ENCODE measurements at places on chromosomes 11 and 22.

DNA sequence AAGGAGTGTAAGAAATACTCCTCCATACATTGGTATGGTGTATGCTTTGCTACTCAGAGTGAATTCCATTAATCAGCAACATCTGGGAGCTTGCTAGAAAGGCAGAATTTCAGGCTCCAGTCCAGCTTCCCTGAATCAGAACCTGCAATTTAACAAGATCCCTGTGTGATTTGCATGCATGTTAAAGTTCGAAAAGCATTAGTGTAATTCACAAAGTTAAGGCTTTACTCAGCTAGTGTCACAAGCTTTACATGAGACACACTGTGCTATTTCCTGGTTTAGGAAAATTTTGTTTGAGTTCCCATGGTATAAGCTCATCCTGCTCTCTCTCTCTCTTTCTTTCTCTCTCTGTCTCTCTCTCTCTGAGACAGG is 37.0 kb upstream of the HEPHL1 start:
- no peak for DNase-seq

DNA sequence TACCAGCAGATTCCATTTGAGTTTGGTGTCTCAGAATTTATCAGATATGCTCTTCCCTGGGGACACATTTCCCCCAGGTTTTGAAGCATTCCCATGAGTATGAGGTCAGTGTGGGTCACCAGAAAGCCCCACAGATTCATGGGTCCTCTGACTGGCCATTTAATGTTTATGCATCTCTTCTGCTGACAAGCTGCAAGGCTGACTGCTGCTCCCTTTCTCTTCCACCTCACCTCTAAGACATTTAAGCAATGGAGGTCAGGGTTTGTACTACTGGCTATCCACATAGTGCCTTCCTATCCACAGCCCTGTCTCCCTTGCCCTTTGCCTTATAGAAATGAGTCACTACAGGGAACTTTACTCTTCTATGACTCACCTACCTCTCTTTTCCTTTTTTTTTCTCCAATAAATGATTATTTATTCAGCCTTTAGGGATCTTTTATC is 106.0 kb upstream of the TIMP3 start:
- no peak for DNase-seq

DNA sequence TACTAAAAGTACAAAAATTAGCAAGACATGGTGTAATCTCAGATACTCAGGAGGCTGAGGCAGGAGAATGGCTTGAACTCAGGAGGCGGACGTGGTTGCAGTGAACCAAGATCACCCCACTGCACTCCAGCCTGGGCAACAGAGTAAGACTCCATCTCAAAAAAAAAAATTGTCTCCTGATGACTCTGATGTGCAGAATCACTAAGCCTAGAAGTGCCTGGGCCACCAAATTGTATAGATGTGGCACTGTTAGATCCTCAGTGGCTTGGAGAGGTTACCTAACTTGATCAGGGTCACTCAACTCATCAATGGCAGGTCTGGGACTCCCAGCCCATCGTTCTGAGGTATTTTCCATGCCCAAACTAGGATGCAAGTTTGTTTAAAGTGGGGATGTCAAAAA is 10.6 kb downstream of the PLEKHB1 start:
- DNase-seq: no peak

GRCh38 chr11:124612567-124613246 is 1.5 kb downstream of the PANX3 start:
- no peak for DNase-seq

DNA sequence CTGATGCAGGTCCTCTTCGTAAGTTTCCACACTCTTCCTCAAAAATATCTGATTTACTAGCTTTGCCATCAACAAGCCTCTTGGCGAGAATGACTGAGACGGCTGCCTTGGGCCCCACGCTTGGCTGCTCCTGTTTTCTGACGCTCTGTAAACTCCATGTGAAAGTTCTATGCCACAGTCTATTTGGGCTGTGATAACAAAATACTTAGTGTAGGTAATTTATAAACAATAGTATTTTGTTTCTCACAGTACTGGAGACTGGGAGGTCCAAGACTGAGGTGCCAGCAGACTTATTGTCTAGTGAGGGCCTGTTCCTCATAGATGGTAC is 123.2 kb upstream of the SORL1-AS1 start:
- no peak for DNase-seq
